ENCODE measurements at places on chromosomes 7 and 10.

DNA sequence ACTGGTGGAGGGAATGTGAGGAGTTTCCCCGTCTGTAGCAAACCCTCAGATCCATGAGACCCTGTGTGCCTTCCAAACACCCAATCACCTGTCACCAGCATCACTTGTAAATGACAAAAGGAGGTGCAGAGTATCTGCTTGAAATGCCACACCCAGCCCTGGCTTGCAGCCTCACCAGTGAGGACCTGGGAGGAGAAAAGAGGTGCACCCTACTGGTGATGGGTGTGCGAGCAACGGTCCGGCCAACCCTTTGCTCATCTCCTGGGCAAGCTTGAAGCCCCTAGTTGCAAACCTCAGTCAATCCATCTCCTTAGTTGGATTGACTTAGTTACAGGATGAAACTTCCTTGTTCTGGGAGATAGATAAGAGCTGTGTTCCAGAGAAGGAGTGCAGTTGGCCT, 62.4 kb upstream of the WAPL start:
- no peak for DNase-seq

DNA sequence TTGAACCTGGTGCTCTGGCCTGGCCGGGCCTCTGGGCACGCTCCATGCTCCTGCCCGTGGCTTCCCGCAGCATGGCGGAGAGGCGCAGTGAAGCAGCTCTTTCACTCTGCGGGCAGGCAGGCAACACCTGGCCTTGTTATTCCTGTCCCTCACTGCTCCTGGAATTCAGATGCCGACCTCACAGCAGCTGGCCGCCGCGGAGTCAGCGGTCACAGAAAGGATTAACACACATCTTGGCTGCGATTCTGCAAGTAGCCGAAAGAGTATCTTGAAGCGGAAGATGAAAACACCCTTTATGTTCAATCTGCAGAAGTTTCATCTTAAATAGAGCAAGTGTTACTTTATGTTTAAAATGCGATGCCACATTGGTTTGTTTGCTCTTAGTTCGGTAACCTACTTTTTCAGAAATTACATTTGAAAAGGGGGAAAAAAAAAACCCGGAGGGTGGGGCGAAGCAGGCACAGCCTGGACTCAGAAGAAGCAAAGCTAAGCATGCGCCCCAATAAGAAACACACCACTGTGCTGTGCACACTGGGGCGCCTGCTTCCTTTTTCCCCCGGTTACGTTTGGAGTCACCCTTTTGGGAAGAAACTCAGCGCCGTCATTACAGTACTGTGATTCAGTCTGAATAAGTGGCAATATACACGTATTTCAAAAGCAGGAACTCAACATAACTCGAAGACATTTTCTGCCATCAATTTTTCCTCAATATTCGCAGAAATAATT, 42.3 kb downstream of the BRI3 start:
- no peak for DNase-seq

DNA sequence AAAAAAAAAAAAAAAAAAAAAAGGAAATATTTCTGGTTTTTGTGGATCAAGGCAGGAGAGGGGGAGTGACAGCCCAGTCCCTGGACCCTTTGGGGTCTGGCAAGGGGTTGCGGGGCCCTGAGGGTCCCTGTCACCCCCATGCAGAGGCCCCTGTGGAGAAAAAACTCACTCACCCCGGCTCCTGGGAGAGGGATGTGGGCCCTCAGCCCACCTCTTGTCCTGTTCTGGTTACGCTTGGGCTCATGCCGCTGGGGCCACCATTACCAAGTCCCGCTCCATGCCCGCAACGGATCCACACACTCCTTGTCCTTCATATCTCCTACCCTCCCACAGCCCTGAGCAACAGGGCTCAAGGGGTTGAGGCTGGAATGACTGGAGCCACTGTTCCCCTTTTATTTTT, 1.0 kb upstream of the TMEM184A start:
- no peak for DNase-seq

GRCh38 chr10:86765548-86765947, 9.1 kb downstream of the BMPR1A start:
- DNase-seq = peak; percentile 12

GRCh38 chr10:767211-767610, 77.7 kb upstream of the DIP2C start:
- DNase-seq = no peak

- DNase-seq = no peak
These were observed 62.0 kb downstream of the CFAP58 start for GRCh38 chr10:104415526-104416165.

DNA sequence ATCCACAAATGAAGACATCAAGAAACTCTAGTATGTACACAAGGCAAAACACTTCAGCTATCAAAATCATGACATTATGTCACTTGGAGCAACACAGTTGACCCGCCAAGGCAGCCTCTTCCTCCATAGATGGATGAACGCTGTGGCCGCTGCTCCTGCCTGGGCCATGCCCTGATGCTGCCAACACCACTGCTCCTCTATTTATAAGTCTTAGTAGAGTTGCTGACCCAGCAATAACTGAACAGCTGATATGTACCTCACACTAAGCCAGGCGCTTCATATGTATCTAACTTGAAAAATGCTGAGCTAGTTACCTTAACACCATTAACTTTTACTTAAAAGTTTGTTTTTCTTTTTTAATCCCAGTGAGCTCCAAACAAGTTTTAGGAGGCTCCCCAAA, 131.9 kb downstream of the LYZL1 start:
- DNase-seq = no peak

DNA sequence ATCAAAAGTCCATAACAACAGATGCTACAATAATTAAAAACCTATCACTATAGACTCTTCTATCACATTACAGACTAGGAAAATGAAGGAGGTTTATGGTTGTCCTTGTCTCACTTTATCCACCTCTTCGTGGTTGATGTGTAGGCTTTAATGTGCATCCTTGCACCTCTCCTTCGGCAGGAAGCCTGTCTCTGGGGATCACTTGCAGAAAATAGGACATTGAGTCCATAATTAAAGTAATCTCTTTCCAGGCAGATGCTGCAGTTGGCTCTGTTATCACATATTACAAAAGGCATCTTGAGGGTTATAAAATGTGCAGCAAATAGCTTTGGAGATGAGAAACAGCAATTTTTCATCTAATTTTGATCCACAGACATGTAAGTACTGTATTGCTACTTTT, 168.4 kb downstream of the RELN start:
- no peak for DNase-seq

- no peak for DNase-seq
These were observed 3.8 kb upstream of the CH25H start for GRCh38 chr10:89210794-89211425.

DNA sequence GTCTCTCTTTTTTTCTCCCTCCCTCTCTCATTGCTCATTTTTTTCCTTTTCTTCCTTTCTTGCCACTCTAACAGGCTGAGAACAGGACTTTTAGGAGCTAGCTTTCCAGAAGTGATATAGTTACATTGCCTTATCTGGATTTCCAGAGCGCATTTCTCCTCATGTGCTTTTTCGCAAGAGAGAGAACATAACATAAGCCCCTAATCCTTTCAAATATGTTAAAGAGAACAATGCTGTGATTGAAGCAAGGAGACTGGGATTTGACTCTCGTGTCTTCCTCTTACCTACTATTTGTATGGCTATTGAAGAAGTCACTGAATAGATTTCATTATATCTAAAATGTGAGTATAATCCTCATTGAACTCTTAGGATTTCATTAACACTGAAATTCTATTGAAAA, 101.2 kb upstream of the PRPS1L1 start:
- no peak for DNase-seq

GRCh38 chr10:131140606-131141005, 170.9 kb downstream of the TCERG1L start:
- DNase-seq = no peak

GRCh38 chr10:100749309-100750217, 4.2 kb downstream of the PAX2 start:
- DNase-seq = no peak

DNA sequence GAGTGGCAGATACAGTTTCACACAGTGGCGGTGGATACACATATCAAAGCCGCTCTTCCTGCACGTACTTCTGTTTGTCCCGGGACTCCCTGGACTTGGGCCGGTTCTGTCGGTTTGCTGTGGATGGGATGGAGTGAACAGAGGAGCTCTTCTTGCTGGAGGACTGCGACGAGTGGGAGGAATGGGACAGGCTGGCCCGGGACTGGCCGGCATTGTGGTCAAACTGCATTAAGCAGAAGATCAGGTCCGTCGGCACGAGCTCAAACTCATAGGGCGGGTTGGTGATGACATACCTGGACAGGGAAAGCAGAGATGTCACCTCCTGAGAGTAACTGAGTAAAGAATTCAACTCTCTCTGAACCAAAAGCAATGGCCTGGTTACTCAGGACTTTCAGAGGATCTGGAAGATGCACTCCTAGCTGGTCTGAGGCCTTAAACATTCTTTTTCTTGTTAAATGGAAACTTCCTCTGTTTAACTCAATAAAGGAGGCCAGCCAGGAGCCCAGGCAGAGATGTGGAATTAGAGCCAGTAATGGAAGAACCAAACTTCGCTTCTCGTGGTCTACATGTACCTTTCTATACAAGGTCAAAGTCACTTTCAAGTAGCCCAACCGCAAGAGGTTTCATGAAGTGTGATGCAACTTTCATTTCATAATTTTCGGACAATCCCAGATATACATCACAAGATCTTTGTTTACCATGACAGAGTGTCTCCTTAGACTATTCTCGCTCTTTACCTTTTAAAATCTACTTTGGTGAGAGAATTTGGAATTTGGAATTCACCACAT, 750.2 kb downstream of the KCNMA1 start:
- no peak for DNase-seq
